ENCODE measurements at places on chromosomes 13 and 19. TPM values are rescaled to one million over a fixed set of nuclear protein-coding genes. Genes with fewer than 3 reads are reported as not detected.

DNA sequence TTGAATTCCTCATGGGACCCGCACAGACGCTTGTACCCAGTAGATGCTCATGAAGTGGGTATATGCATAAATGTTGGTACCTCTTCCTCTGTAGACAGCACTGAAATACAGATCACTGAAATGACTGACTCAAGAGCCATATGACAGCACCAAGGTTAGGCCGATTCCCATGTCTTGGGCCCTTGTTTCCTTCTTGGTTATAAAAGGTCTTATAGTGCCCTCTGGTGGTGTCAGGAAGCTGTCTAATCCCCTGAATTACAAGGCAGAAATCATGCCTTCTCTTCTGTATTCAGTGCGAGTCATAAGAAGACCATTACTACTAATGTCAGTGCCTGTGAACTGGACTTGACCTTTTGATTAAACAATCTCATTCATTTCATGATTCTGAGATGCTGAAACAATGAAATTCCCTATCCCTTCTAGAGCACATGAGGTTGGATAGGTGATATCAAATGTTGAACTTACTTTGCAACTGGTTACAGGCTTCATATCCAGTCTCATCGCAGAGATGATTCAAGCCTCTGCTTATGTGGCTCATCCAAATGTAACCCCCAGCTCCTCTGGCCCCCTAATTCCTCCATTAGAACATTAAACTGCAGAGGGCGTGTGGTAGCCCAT lies 59.7 kb downstream of the SPATA13 start:
- no peak for DNase-seq

DNA sequence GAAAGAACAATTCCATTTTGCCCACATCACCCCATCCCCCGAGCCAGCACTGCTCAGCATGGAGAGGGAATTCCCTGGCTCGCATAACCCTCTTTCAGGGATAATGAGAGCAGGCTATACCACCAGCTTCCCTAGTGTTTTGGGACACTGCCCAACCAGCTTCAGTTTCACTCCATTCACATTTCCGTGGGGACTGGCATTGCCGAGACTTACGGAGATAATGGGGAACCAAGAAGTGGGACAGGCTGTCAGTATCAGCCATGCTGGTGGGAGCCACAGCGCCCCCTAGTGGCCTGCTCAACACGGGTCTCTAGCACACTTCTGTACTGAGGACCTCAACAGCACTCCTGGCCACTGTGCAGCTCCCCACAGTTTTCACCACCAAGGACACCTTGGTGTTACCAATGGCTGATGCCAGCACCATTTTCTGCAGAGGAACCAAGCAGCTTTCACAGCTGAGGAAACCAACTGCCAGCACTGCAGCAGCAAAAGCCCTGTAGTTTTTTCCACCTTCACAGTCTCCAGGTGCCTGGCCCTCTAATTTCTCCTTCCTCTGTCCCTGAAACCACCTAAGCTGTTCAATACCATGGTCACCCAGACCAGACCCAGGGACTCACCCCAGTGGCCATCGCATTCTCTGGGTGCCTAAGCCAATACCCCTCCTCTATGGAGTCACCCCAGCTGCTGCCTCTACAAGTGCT lies 23.7 kb downstream of the SLC6A16 start:
- DNase-seq = peak; percentile 87

DNA sequence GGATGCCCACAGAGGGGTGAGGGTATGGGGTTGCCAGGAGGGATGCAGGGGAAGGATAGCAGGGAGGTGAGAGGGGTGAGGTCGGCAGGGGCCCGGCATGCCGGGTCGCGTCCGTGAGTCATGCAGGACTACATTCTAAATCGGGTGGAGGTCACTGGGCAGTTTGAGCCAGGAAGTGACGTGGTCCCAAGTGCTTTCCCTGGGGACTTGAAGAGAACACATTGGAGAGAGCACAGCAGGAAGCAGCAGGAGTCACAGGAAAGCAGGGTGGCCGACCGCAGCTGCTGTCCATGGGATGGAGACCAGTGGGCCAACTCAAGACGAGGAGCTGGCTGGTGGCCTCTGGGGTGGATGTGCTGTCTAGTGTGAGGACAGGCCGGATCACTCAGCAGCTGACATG lies 92.0 kb upstream of the WASF3 start:
- peak; percentile 68 for DNase-seq

GRCh38 chr13:64767054-64767453 lies 2463.1 kb downstream of the PCDH9 start:
- no peak for DNase-seq

DNA sequence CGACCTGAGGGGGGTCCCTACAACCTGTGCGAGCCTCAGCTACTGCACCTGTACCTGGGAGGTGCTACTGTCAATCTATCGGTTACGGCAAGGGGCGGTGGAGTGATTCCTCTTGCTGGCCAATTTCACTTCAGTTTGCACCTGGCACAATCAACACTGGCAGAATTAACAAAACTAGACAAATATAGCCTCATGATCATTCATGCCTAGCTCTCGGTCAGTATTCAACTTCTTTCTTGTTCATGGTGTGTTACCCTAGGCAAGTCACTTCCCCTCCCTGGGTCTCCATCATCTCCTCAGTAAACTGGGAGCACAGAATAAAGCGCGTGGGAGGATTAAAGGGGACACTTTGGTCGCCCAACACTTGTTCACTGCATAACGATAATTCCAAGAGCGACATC lies 618 bp downstream of the HAUS8 start:
- DNase-seq = no peak

The EPSTI1 gene
- total RNA-seq = 3.0 TPM

Measured in left ventricle myocardium superior (tissue), 1 donor.